ENCODE measurements at places on chromosomes 3 and 15. TPM values are rescaled to one million over a fixed set of nuclear protein-coding genes. Genes with fewer than 3 reads are reported as not detected.

DNA sequence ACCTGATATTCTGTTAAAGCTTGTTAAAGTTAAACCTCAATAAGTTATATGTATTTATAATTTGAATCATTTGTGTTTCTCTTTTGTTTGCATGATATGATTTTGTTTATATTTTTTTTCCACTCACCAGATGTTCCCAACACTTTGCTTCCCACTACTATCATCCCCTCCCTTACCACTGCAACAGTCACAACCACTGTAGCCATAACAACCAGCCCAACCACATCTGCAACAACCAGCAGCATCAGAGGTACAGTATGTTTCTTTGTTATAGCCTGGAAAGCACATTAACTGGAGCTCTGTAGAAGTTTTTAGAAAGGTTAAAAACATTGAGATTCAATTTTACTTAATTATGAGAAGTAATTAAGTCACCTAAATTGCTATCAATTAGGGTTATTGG, 1011.9 kb downstream of the VGLL3 start:
- DNase-seq: no peak

GRCh38 chr15:26838742-26839460, 28.0 kb upstream of the GABRA5 start:
- DNase-seq: peak; percentile 29

- no peak for DNase-seq
Observed at GRCh38 chr3:184678317-184679055, 33.4 kb downstream of the MAGEF1 start.

GRCh38 chr3:130707902-130708601, 38.6 kb downstream of the PIK3R4 start:
- no peak for DNase-seq

DNA sequence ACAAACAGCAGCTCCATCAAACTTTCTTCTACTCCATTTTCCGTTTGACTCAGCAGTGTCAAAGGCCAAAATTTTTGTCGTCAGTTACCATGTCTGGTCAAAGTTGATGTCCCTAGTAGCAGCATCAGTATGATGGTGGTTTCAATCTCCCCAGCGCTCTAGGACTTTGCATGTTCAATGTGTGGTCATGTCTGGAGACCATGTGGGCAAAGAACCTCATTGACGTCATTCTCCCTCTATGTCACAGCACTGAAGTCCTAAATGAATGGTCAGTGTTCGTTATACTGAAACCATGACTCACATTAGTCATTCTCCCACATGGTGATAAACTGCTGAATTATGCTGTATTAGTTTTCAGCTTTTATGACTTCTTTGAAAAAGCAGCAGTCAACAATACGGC, 23.2 kb downstream of the SHC4 start:
- no peak for DNase-seq

GRCh38 chr3:71092665-71093064, 490.9 kb downstream of the FOXP1 start:
- DNase-seq: no peak

GRCh38 chr3:63918321-63918720, 6.1 kb upstream of the SCAANT1 start:
- no peak for DNase-seq

Gene SERINC4
- not detected for total RNA-seq

GRCh38 chr3:179981646-179982045, 55.1 kb downstream of the PEX5L start:
- no peak for DNase-seq

Gene SLC33A1
- 21.8 TPM for total RNA-seq

DNA sequence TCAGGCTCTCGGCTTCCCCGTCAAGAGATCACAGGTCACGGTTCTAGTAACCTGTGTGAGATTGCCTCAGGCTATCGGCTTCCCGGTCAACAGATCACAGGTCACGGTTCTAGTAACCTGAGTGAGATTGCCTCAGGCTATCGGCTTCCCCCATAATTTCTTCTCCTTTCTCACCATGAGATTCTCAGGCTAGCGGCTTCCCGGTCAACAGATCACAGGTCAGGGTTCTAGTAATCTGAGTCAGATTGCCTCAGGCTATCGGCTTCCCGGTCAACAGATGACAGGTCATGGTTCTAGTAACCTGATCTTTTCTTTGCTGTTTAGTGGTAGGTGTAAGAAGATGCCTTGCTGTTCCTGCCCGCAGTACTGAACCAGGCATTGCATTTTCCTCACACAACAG, 418.2 kb upstream of the ZNF717 start:
- DNase-seq: no peak

GRCh38 chr3:60703956-60704736, 547.1 kb downstream of the FHIT start:
- no peak for DNase-seq

- DNase-seq: no peak
Observed at GRCh38 chr3:14431452-14431916, 29.1 kb downstream of the SLC6A6 start.

DNA sequence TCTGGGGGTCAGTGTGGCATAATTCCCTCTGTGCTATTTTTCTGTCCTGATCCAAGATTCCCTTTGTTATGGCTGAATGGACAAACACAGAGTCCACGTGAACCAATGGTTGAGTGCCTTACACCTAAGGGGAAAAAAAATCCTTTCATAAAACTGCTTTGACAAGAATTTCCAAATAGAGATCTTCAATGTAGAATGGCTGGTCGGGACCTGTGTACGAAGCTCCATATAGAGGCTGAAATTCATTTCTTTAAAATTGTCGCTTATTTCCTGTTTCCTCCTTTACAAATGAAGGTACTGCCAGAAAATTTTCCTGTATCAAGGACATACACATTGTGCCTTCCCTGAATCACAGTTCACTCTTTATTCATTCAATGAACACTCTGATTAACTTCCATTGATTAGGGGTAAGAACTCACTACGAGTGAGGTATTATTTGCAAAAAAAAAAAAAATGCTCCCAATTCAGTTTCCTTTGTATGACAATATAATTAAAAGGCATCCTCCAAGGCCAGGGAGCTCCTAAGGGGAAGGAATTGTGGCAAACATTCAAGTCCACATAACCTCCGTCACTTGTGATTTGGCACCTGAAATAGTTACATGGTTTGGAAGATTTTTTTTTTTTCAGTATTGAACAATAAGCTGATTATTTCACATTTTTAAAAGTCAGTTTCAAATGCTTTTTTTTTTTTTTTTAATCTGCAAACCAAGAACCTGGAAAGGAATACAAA, 293.8 kb downstream of the MEX3B start:
- peak; percentile 7 for DNase-seq

- DNase-seq: no peak
Observed at GRCh38 chr3:53426918-53427317, 67.5 kb upstream of the CACNA1D start.

GRCh38 chr3:178964551-178964950, 107.1 kb downstream of the ZMAT3 start:
- peak; percentile 14 for DNase-seq

DNA sequence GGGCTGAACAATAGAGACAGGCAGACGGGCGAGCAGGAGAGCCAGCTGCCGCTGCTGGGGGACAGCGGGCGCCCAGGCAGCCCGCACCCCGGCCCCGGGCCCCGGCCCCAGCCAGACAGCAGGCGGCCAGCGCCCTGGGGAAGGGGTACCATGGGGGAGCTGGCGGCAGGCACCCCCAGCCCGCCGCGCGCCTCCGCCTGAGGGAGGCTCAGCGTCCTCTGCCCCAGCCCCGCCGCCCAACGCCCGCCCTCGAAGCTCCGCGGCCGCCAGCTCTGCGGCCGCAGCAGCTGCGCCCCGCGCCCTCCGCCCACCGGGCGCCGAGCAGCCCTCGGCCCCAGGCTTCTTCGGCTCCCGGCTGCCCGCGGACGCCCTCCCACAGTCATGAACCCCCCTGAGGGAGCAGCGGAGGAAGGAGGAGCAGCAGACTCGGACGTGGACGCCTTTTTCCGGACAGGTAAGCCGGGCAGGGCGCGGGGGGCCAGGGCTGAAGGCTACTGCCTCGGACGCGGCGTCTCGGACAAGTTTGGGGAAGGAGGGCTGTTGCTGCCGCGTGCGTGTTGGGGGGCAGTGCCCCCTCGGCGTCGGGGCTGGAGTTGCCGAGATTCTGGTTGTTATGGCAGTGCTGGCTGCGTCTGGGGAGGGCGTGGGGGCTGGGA, 41.6 kb upstream of the ROPN1 start:
- DNase-seq: peak; percentile 69

DNA sequence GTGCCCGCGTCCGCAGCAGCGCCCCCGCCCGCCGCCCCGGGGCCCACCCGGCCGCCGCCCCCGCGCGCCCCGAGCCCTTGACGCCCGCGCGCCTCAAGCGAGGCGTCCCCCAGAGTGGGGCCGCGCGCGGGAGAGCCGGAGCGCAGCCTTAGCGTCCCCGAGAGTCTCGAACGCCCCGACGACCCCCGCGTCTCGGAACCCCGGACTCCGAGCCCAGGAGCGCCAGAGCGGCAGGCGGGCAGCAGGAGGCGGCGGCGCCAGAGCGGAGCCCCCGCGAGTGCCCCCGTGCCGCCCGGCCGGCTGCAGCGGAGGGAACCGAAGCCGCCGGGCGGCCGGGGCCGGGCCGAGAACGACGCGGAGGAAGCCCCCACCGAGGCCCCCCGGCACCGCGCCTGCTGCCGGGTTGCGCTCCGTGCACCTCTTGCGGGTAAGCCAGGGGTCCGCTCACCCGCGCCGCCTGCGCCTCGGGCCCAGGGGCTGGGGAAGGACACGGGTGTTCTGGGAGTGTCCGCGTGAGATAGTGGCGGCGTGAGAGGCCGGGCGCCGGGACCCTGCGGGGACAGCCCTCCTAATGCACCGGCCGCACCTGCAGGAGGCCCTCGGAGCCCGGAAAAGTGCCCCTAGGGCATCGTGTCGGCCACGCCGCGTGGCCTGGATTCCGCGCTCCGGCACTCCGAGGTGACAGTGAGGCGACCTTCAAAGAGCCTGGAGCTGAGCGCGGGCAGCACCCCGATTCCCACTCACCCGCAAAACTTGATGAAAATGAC, 52.0 kb upstream of the ULK4 start:
- DNase-seq: peak; percentile 66

GRCh38 chr3:12302564-12302963, 13.7 kb downstream of the PPARG start:
- DNase-seq: no peak

Gene CPA3
- total RNA-seq: not detected

DNA sequence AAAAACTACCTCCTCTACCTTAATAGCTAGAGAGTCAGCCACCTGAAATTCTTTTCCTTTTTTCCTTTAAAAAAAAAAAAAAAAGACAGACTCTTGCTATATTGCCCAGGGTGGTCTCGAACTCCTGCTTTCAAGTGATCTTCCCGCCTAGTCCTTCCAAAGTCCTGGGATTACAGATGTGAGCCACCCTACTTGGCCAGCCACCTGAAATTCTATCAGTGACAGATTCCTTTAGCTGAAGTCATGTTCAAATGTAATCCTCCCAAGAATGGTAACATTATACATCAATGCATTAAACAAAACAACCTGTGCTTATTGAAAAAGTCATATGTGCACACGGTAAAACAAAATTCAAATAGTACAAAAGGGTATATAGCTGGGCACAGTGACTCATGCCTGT, 51.8 kb upstream of the ATOSA start:
- DNase-seq: no peak

Gene LARP6
- total RNA-seq: 19.3 TPM
